ENCODE measurements at places on chromosomes 1 and 21. TPM values are rescaled to one million over a fixed set of nuclear protein-coding genes. Genes with fewer than 3 reads are reported as not detected.

GRCh38 chr1:97593192-97593591, 327.6 kb downstream of the DPYD start:
- no peak overlapping the region for H3K4me3 ChIP-seq
- no peak overlapping the region for H3K27ac ChIP-seq
- no peak for DNase-seq
- no peaks in the 10 kb centered on the region for H3K27me3 ChIP-seq
- H3K4me1 ChIP-seq: no peaks in the 10 kb centered on the region

DNA sequence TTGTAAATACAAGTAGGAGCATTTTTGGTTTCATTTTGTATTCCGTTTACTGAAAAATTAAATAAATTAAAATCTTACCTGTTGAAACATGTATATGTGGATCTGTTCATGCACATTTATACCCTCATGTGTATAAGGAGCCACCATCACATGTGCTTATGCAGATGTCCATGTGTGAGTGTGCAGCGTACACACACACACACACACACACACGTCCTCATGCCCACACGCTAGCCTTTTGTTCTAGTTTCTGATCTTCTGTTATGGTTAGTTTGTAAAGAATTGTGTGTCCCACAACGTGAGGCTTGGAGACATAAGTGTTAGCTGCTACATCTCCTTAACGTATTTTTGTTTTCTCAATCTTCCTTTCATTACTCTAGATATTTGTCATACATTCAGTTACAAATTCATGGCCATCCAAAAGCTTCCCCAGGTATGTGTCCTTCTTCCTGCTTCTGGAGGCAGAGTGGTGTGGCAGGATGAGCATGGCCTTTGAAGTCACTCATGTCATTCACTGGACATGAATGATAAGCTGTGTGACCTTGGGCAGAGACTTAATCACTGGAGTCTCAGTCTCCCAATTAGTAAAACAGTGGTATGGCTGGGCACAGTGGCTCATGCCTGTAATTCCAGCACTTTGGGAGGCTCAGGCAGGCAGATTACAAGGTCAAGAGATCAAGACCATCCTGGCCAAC, 54.6 kb downstream of the TENT5C start:
- no peak overlapping the region for H3K27ac ChIP-seq
- no peak for DNase-seq
- no peaks in the 10 kb centered on the region for H3K36me3 ChIP-seq
- H3K4me1 ChIP-seq: no peaks in the 10 kb centered on the region

DNA sequence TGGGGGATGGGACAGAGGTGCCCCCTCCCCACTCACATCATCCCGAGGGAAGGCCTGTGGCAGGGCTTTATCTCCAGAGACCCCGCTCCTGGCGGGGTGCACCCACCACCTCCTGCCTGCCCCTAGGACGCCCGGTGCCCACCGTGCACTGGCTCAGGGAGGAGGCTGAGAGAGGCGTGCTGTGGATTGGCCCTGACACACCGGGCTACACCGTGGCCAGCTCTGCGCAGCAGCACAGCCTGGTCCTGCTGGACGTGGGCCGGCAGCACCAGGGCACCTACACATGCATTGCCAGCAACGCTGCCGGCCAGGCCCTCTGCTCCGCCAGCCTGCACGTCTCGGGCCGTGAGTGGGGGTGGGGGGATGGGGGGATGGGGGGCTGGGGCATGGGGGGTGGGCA, 71.7 kb downstream of the TRIM11 start:
- no peak overlapping the region for H3K4me3 ChIP-seq
- no peaks in the 10 kb centered on the region for H3K4me1 ChIP-seq
- H3K27me3 ChIP-seq: no peaks in the 10 kb centered on the region
- no peak for DNase-seq
- H3K27ac ChIP-seq: no peak overlapping the region

GRCh38 chr1:200334661-200335256, 75.1 kb downstream of the ZNF281 start:
- no peaks in the 10 kb centered on the region for H3K27me3 ChIP-seq
- no peaks in the 10 kb centered on the region for H3K4me1 ChIP-seq
- H3K36me3 ChIP-seq: no peaks in the 10 kb centered on the region
- H3K4me3 ChIP-seq: no peak overlapping the region

DNA sequence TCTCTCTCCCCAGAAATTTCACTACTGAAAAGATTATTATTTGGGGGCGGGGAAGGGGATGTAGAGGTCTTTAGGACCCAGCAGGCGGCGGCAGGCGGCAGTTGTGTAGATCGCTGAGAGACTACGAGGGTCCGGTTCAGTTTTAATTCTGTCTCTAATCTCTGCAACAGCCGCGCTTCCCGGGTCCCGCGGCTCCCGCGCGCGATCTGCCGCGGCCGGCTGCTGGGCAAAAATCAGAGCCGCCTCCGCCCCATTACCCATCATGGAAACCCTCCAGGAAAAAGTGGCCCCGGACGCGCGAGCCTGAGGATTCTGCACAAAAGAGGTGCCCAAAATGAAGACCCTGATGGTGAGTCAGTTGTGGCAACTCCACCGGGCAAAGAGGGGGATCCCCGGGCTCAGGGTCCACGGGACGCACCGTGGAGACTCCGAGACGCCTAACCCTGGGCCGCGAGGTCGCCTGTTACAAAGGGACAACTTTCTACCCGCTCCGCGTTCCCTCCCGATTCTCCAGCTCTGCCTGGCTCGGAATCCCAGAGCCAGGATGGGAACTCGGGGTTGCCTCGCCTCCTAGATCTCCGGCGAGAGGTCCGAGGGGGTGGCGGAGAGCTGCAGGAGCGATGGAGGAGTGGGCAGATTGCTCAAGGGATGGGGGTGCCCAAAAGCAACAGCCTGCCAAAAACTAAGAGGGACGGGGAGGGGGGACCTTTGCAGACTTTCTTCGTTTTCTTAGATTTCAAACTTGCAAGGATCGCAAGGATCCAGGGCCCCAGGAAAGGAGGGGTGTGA, at the start of gene ST6GALNAC5:
TSS of gene ST6GALNAC5 (plus strand) at position 139 of the 789 bp plus-strand sequence.
- H3K27ac ChIP-seq: no peak within 1 kb of the TSS
- H3K27me3 ChIP-seq: no peaks in the 10 kb centered on the region
- DNase-seq: peak; percentile 12
- H3K4me3 ChIP-seq: peak within 1 kb of the TSS; percentile 12
- H3K36me3 ChIP-seq: no peaks in the 10 kb centered on the region

DNA sequence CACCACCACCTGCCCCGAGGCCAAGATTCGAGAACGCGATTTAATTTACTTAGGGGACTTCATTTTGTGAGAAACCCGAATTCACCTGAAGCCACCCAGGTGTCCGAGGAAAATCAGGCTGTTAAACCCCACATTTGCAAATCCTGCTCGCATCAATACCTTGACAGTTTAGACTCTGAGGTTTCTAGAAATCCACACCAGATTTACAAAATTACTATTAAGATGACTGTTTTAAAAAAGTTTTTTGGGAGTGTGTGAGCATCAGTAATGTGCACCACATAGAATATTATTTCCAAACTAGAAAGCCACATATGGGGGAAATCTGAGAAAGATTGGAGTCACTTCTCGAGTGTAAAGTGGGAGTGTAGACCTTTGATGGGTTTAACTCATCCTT, 685 bp downstream of the RIMKLA start:
- DNase-seq: no peak
- peaks cover 4% of the 10 kb centered on the region for H3K27me3 ChIP-seq
- no peaks in the 10 kb centered on the region for H3K36me3 ChIP-seq
- no peak overlapping the region for H3K4me3 ChIP-seq
- peaks cover 6% of the 10 kb centered on the region for H3K4me1 ChIP-seq

DNA sequence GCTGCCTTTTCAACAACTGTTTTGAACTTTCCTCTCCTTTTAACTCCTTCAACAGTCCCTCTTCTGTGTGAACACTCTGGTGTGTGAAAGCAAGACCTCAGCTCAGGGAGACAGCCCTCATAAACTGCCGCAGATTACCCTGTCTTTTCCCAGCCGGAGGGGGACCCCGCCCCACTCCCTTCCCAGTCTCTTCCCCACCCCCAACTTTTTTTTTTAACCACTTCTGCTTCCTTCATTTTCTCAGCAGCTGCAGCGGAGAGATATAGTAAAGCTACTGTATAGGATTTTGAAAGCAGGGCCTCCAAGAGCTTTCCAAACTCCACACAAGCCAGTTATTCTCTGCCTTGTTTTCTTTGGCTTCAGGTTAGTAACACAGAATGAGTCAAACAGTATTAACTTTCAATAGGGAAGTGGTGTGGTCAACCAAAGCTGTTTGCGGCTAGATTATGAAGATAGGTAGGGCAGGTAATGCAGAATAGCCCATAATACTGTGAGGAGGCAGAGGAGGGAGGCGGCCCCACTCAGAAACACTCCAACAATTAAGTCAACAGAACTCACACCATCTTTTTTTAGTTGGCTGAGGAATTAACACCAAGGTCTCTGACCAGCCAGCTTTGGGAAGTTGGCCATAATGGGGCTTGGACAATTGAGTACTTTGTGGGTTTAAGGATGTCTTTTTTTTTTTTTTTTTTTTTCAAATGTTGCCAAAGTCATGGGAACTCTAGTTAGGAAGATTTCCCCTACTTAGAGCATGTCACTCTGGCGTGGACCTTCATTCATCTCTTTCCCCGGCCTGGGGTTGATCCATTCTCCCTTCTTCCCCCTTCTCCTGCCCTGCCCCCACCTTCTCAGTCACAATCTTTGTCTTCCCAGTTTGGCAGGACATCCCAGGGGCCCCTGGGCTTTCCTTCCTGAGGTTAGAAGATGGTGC, 177.0 kb downstream of the CLIC6 start:
- H3K36me3 ChIP-seq: no peaks in the 10 kb centered on the region
- H3K4me1 ChIP-seq: peaks cover 33% of the 10 kb centered on the region
- DNase-seq: no peak
- H3K27ac ChIP-seq: peak overlapping the region; percentile 60
- H3K4me3 ChIP-seq: no peak overlapping the region
- no peaks in the 10 kb centered on the region for H3K27me3 ChIP-seq

GRCh38 chr1:112672842-112673241, 1.6 kb upstream of the MOV10 start:
- no peak for DNase-seq
- H3K4me3 ChIP-seq: no peak overlapping the region
- no peaks in the 10 kb centered on the region for H3K27me3 ChIP-seq
- H3K36me3 ChIP-seq: peaks cover 13% of the 10 kb centered on the region

- H3K27me3 ChIP-seq: no peaks in the 10 kb centered on the region
- H3K4me3 ChIP-seq: no peak overlapping the region
- peak; percentile 63 for DNase-seq
- peak overlapping the region; percentile 82 for H3K27ac ChIP-seq
These were observed 37.1 kb downstream of the TRAPPC10 start for GRCh38 chr21:44049182-44049581.

GRCh38 chr1:100034470-100034869, 64.7 kb downstream of the SLC35A3 start:
- H3K36me3 ChIP-seq: no peaks in the 10 kb centered on the region
- no peaks in the 10 kb centered on the region for H3K27me3 ChIP-seq

The KCNJ15 gene
- total RNA-seq: 67.2 TPM

The TXNDC12 gene
- total RNA-seq: 54.6 TPM

The AMY2B gene
- total RNA-seq: 53.8 TPM

Data from thyroid gland (tissue), 4 donors.